ENCODE measurements at places on chromosomes 12 and 14. TPM values are rescaled to one million over a fixed set of nuclear protein-coding genes. Genes with fewer than 3 reads are reported as not detected.

GRCh38 chr14:26261368-26262122 lies 336.3 kb downstream of the NOVA1 start:
- DNase-seq: no peak

DNA sequence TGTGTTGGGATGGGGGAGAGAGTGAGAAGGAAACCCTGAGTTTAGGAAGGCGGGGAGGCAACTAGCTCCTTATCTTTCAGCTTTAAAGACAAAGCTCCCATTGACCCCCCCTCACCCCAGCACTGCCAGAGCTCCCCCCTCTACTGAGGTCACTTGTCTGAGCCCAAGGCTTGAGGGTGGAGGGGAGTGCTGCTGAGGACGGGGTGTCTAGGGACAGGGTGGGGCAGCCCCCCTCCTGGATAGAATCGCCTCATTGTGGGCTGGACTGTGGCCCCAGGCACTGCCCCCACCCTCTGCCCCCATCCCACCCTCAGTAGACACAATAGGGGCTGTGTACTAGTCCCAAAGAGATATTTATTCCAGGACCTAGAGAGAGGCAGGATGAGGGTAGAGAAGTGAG lies 3.0 kb downstream of the ERBB3 start:
- DNase-seq: peak; percentile 25

GRCh38 chr12:50606675-50607375 lies 102.0 kb downstream of the DIP2B start:
- no peak for DNase-seq

DNA sequence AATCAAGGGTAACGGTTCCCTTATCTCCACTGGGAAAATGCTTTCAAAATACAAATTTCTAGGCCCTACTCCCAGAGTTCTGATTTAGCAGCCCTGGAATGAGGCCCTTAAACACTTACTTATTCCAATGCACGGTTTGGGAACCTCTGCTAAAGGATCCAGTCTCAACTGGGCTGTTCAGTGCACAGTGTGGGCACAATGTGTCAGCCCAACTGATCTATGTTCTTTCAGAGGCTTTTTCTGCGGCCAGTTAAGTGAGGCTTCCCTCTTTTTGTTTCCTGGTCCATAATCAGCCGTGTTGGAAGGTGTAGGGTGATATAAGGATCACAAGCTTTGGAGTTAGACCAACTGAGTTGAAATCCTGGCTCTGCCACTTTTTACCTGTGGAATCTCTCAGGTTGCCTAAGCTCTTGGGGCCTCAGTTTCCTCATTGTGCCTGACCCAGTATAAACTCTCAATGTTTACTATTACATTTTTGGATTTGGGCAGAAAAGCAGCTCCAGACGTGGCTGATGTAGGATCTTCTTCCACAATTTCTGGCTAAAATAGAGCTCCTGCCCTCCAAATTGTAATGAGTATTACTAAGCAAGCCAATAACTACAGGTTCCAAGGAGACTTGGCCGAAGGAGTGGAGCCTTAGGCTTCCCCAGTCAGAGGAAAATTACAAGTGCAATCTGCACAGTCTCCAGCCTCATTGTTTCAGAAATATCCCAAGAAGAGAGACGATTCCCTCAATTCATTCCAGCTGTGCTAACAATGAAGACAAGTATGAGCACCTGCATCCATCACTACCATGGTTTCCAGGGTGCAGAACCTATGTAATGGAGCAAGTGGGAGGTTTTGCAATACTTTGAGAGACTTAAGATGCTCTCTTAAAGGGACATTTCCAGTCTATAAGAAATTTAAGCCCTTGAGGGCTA lies 2.3 kb upstream of the ANGEL1 start:
- DNase-seq: peak; percentile 91

DNA sequence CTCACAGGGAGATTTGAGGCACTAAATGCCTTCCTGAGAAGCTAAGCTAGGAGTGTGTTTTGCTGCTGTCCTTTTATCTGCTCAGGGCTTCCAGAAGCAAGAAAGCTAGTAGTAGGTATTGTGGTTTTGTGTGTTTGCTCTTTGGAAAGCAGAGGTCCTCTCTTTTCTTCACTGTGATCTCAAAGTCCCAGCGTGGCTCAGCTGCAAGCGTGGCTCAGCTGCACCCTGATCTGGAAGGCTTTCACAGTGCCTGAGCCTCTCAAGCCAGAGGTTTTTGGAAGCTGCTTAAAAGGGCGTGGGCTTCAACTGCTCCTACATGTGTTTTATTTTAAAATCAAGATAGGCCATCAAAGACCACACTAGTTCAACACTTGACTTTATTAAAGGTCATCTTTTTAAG lies 337.4 kb upstream of the RGS6 start:
- no peak for DNase-seq

DNA sequence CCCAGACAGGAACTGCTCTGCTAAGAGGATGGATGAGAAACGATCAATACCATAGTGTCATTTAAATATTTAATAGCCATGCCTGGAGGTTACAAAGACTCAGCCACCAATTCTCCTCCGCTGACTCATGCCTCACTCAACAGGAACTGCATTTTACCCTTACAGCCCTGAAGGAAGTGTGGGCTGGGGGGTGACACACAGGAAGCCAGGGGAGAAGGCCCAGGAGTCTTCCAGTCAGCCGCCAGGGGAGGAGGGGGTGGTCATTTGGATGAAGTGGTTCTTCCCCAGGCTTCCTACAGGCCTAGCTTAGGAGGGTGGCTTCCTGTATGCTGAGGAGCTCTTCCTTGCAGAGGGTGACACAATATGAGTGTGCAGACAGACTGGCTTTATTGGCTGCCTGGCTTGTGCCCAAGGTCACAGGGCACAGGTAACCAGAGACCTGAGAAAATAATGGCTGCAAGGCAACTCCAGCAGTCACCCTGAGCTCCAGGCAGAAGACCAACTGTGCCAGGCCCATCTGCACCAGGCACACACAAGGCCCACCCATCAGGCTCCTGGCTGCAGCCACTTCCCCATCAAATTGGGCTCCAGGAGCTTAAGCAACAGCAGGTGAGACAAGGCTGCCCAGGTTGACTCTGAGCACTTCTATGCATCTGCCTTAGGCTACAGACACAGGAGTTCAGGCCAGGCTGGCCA lies 30.6 kb upstream of the RPLP0 start:
- no peak for DNase-seq

MYF5 gene
- 48.5 TPM for total RNA-seq

All from tongue (tissue), 3 donors.